ENCODE measurements at places on chromosomes 1 and 21.
A peak's percentile ranks its signal among the peaks of the same experiment; 100 is the strongest.

- no peak for DNase-seq
These were observed 24.0 kb downstream of the PUM1 start for GRCh38 chr1:31041529-31041928.

DNA sequence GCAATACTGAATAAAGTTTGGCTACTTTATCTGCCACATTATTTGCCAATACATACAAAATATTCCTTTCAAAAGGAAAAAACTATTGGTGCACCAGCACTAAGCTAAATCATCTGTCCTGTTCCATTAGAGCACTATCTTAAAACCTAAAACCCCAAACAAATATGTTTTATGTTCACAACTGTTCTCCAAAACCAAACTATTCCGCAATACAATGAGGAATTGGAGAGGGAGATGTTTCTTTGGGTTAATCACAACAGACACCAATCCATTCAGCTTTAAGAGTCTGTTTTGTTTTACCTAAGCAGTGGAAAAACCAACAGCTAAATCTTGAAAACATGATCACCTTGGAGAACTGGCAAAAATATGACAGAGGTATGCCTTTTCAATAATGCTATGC lies 85.1 kb downstream of the ZNF644 start:
- DNase-seq: no peak

DNA sequence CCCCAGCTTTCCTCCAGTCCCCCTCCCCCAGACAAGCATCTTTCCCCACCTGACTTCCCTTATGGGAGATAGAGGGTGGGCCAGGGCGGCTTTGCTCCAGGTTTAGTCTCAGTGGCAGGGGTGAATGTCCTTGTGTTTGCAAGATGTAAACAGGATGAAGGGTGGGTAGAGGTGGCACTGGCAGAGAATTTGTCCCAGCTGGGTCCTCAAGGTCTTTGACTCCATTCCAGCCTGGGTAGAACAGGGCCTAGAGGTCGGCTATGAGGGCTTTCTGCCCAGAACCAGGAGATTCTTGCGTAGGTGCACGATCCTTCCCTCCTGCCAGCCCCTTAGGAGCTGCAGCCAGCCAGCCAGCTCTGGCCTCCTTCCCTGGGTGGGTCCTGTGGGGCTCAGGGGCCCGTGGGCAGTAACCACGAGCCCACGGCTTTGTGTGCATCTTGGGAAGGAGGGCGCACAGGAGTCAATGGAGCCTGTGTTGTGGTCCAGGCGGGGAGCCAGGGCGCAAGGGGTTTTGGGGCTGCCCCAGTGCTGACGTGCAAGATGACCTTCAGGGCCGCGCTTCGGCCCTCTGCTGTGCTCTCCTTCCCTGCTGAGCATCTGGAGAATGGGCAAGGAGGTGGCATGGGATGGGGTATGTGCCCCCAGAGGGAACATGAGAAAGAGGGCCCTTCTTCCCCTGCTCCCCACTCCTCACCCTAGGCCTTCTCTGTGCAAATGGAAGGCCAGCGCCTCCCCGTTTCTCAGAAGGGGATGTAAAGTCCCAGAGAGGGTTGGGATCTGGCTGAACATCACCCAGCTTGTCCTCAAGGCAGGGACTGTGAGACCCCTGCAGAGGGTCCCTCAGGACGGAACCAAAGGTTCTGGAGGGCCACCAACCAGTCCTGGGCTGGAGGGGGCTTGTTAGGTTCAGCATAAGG lies 15.7 kb downstream of the POU3F1 start:
- DNase-seq: no peak

DNA sequence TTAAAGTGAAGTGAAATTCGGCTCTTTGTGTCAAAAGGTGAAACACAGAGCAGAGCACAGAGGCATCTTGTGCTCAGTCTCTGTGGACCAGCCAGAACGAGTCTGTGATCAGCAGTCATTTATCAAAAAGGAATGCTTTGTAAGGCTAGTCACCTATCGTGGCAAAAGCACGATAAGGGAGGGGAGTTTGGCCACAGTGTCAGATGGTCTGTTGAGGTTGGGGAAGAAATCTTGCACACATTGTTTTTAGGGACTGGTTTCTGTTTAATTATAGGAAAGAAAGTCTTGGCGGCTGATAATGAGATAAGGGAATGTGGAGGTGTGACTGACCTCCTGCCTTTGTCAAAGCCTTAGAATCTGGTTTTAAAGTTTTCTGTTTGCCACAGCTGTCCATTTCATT lies 58.2 kb upstream of the KIAA1614 start:
- no peak for DNase-seq

- DNase-seq: no peak
These were observed 26.5 kb downstream of the TSNAX start for GRCh38 chr1:231554969-231555368.

GRCh38 chr1:206909161-206909882 lies 12.1 kb downstream of the IL24 start:
- peak; percentile 91 for DNase-seq

- DNase-seq: no peak
These were observed 5.1 kb downstream of the LDLRAD1 start for GRCh38 chr1:54012863-54013262.

DNA sequence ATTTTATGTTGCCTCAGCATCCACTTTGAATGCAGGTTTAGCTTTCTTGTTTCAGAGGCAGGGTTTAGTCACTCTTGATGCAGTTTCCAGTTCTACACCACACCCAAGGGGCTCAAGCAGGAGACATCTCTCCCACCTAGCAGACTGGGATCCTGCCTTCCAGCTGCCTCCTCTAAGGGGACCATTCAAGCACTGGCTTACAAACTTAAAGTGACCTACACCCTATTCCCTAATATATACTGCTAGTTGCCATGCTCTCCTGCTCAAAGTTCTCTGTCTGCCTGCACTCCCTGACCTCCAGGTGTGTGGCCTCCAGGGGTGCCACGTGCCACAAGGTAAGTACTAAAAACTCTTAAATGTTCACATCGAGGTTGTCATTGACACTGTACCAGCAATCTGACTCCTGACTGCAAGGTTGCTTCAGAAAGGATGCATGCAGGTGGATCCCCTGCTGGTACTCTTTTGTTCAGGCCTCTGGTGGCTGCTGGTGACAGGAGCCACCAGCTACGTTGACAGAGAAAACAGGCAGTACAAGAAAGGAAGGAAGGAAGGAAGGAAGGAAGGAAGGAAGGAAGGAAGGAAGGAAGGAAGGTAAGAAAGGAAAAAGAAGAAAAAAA lies 185.9 kb downstream of the COQ8A start:
- no peak for DNase-seq

DNA sequence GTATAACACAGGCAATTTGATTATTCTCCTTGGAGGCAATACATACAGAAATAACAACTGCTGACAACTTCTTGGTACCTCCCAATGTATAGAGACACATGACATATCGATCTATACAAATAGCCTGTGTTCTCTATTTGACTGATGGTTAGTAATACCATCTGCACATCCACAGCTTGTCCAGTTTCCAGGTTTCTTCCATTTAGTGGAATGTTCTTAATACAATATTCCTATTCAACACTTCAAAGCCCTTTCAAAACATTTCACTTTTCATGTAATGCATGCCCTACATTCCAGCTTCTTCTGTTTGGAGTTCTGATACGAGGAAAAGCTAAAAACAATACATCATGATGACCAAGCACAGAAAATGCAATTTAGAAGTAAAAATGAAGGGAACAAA lies 37.0 kb upstream of the GORAB start:
- DNase-seq: no peak

GRCh38 chr21:33265664-33266049 lies 510 bp upstream of the IL10RB start:
- DNase-seq: peak; percentile 35

DNA sequence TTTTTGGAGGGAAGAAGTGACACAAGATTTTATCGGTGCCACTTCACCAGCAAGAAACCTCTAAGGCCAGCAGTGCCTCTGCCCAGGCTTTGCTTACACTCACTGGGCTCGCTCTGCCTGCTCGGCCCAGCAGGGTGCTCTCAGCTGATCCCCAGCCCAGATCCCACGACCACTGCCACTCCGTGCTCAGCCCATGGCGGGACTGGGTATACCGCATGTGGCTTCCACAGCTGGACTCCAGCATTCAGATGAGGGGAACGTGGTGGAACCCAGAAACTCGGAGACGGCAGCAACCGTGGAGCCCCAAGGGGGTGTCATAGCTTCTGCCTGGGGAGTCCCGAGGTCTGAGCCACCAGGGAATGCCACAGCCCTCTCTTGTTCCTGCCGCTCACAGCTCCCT lies 12.9 kb downstream of the USP25 start:
- DNase-seq: no peak

DNA sequence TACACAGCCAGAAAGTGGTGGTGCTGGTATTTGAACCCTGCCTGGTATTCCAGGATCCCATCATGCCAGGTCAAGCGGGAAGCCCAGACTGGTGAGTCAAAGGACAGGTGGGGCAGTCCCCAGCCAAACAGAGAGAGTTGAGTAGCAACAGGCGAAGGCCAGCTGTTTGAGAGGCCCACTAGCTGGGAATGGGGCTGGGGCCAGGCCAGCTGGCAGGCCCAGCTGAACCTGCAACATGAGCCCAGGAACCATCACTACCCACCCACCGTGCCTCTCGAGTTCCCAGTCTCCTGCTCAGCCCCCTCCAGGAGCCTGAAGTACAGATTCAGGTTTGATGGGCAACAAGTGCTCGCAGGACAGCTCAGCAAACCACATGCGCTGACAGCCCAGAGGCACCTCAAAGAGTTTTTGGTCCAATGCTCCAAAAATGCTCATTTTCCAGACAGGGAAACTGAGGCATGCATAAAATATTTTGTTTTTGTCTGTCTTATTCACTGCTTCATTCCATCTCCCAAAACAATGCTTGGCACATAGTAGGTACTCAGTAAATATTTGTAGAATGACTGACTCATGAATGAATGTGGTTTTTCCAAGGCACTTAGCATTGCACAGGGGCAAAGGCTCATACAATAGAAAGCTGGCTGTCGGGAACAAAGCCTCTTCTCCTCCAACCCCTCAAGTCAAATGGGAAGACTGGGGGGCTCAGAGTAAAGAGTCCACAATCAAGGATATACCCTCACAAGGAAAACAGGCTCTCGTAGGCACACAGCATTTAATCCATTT lies 42.5 kb upstream of the CLIC4 start:
- DNase-seq: no peak

DNA sequence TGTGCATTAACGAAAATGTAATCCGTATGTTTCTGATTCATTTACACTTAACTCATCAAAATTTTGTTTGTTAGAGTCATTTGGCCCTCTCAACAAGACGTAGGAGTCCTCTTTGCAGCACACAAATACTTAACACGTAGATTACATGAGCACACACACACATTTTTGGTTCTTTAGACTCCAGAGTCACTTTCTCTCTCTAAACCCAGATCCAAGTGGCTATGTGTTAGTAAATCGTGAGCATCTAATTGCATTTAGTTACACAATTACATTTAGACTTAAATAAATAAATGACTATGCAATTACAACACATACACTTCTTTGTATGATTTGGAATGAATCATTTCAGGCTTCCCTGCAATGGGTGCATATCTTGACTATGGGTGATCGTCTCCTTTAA lies 109.0 kb upstream of the GREM2 start:
- no peak for DNase-seq

- no peak for DNase-seq
These were observed 76.1 kb downstream of the CD58 start for GRCh38 chr1:116494745-116495144.

DNA sequence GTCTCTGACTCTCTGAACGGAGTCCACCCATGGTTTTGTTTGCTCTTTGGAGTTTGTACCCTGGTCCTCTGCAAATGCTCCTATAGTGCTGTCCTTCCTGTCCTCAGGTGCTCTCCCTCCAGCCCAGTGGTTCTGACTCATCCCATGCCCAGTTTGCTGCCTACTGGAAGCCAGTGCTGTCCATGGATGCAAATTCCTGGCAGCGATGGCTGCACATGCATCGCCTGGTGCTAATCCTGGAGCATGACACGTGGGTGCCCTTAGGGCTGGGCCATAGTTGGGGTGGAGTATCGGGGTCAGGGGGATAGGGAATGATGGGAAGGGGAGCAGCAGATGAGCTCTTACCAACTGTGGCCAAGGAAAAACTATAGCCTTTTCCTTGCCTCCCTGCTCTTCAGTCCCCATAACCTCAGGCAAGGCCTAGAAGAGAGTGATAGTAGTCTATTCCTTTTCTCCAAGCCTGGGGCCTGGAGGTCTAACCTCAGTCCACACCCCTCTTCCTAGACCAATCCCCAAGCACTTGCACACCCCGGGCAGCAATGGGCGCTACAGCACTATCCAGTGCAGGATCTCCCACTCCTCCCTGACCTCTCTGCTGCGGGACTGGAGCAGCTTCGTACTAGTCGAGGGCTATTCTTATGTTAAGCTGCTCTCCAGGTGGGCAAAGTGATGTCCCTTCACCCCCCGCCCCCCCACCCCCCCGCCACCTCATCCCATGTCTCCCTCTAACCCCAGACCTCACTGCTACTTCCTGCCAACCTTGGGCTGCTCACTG lies 31.6 kb downstream of the HYI start:
- no peak for DNase-seq

DNA sequence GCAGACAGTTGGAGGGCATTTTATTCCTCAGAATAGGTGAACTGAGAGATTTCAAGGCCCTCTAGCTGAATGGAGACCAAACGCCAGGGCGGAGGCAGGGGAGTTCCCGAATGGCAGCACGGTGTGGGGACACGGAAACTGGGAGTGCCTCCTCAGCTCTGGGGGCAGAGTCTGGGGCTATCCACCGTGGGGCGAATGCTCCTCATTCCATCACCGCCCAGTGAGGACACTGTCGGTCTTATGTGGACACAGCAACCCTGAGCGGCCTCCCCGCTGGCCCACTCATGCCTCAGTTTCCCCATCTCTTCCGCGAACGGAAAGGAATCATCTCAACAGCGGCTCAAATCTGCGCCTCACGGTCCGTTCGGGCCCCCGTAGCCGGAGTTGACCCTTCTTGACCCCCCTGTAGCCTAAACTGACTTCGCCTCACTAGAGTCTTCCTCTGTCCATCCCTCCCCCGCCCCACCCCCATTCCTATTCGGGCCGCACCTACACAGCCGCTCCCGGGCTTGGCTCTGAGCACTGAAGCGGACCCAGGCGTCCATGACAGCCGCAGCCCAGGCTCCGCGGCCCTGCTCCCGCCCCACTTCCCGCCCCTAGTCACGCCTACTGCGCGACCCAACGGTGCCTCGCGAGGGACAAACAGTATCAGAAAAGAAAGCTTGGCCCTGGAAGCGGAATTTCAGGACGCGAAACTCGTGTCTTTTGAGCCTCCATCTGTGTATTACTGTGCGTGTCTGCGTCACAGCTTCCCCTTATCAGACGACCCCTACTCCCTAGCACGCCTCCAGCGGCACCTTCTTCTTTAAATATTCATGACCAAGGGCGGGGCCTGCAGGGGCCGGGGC lies at the start of gene PEX11B:
Gene PEX11B (minus strand): TSS at position 574 of the 848 bp plus-strand sequence. CDS start 29 bp downstream, at position 545.
- peak; percentile 87 for DNase-seq

GRCh38 chr1:31196685-31197084 lies 43.0 kb downstream of the NKAIN1 start:
- no peak for DNase-seq

GRCh38 chr1:152520561-152521090 lies 6.3 kb downstream of the CRCT1 start:
- DNase-seq: no peak

- DNase-seq: no peak
These were observed 100.7 kb downstream of the KCNN3 start for GRCh38 chr1:154769193-154769895.

GRCh38 chr1:228267962-228268880 lies 60.4 kb downstream of the OBSCN start:
- no peak for DNase-seq

GRCh38 chr1:40395190-40396175 lies 22.0 kb downstream of the SMAP2 start:
- no peak for DNase-seq
